ENCODE measurements at places on chromosomes 4 and X. TPM values are rescaled to one million over a fixed set of nuclear protein-coding genes. Genes with fewer than 3 reads are reported as not detected.

The ADH1C gene
- not detected for total RNA-seq

The CPLX1 gene
- 1.5 TPM for total RNA-seq

The NLRP2B gene
- total RNA-seq, result not detected

The MOSPD2 gene
- 6.4 TPM for total RNA-seq

The CLIC2 gene
- 1.7 TPM for total RNA-seq

The PIR gene
- not detected for total RNA-seq

The SORBS2 gene
- total RNA-seq, result not detected

The CXXC4 gene
- not detected for total RNA-seq

The NELFA gene
- 39.9 TPM for total RNA-seq

Measured in CD4-positive, alpha-beta T cell (primary cell).